NK-92 treated with Interleukin-12 subunit alpha and Interleukin-12 subunit beta, amount 100 ng/mL, for 24 hours (cell line): ENCODE measurements at places on chromosomes 16 and 17.
A peak's percentile ranks its signal among the peaks of the same experiment; 100 is the strongest.

- no peak for DNase-seq
These were observed 16.2 kb downstream of the PSMD3 start for GRCh38 chr17:39996800-39997199.

GRCh38 chr16:9311303-9311954, 220.0 kb downstream of the HAPSTR1 start:
- peak; percentile 43 for DNase-seq

DNA sequence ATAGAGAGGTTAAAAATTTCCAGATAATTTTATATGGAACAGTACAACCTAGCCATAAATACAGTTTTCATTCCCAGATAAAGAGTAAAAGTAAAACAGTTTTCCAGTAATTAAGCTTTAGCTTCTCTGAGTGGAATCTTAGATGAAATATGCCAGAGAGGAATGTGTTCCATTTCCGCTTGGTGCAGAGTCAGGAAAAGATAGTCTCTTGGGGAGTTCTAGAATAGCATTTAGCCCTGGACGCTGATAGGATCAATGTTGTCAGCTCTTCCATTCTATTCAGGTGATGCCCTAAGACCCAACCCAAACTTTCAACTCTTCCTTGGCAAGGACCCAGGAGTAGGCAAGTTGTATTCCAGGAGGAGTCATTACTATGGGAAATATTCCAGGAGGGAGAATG, 30.9 kb upstream of the ABCA3 start:
- DNase-seq, result no peak

- no peak for DNase-seq
These were observed 26.4 kb upstream of the RMI2 start for GRCh38 chr16:11318817-11319216.

DNA sequence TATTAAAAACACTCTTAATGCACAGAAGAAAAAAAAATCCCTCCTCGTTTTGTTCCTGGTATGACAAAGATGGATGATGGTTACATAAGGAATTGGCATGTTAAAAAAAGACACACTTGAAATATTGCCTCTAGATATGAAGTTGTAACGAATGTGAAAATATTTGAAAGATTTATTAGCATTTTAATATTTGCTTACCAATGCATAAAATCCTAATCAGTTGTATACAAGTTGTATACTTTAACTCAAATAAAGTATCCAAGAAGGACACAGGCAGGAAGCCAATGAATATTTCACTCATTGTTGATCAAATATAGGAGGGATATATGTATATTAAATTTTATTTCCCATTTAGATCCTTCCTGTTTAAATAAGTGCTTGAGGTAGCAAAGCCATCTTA, 850.8 kb upstream of the RBFOX1 start:
- no peak for DNase-seq

- DNase-seq, result peak; percentile 69
These were observed 20.6 kb downstream of the MYL4 start for GRCh38 chr17:47229535-47230443.

DNA sequence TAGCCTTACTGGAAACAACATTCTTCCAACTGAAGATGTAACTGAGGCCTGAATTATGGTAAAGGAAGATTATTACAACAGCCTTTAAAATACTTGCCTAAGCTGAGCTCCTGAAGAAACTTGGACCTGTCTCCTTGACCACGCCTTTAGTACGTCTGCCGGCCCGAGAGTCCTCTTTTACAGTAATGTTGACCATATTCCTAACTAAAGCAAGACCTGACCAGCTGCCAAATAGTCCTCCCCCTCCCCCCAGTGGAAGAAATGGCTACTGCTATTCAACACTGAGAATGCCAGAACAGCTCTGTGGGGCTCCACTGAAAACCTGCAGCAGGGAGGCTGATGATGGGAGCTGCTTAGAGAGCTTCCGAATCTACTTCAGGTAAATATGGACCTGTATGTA, 12.6 kb upstream of the FOXJ1 start:
- no peak for DNase-seq

GRCh38 chr17:17354560-17355349, 51.6 kb downstream of the NT5M start:
- DNase-seq, result peak; percentile 39

- no peak for DNase-seq
These were observed 522 bp downstream of the DNASE1 start for GRCh38 chr16:3655030-3655395.

DNA sequence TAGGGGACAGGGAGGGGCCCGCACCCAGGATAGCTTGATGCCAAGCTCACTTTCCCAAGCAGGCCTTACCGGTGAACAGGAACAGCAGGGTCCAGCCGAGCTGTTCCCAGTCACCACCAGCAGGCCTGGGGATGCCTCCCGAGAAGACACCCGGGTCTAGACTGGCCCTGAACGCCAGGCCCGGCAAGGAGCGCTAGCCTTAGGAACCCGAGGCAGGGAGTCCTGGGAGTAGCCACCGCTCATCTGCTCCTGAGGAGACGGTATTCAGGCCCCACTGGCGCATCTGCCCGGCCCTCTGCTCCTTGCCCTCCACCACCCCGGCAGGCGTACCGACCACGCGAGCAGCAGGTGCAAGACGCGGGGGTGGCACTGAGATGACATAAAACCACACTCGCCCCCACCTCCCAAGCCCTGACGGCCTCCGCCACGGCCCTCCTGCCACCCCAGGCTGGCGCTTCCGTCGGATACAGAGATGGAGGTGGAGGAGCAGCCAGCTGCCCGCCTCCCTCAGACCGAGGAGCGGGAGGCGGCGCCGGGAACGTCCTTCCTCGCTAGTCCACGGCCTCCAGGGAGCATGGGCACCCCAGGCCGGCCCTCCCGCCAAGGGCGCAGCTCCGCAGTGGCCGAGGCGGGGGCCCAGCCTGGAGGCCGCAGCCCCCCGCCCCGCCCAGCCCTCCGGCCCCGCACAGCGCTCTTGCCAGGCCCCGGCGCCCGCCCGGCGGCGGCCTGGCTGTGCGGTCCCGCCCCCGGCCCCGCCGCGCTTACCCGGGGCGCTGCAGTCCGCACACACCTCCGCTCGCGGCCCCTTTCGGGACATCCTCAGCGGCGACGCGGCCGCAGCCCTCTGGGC, 661 bp downstream of the GIT1 start:
- peak; percentile 56 for DNase-seq

- DNase-seq, result no peak
These were observed 7.9 kb downstream of the MPV17L start for GRCh38 chr16:15403392-15403995.

- no peak for DNase-seq
These were observed 47.1 kb downstream of the CYTH1 start for GRCh38 chr17:78734793-78735641.

DNA sequence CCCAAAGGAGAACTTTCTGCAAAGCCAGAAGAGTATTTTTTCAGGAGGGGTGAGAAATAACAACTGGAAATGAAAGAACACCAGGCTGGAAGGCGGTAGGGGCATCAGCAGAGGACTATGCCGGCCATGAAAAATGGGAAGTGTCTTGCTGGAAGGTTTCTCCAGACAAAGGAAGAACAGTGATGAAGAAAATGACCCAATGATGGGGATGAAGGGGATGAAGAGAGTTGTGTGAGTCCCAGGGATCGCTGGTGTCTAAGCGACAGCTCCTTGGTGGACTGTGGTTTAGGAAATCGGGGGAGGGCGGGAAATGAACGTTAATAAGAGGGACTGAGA, 623 bp downstream of the TTLL6 start:
- DNase-seq, result no peak

DNA sequence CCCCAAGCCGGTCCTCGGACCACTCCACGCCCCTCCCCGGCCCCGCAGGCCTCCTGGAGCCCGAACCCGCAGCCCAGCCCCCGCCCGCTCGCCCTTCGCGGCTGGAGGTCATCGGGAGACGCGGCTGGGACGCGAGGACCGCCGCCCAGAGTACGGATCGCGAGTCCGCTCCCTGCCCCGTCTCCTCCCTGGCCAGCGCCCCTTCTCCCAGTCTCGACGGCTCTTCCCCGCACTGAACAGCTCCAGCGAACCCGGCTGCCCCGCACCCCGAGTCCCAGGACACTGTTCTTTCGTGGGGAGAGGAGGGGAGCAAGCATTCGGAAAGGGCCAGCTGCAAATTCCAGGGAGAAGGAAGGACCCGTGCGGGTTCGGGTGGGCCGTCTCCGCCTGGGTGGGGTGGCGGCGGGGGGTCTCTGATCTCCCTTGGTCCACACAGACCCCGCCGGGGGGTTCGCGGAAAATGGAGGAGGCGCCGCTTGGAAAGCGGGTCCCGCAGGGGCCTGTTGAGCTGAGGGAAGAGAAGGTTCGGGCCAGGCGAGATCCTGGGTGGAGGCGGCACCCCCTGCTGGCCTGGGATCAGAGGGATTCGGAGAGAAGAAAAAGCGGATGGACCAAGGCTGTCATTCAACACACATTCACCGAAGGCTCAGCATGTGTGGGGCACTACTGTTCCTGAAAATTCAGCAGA, 632 bp upstream of the RTN4RL1 start:
- no peak for DNase-seq

DNA sequence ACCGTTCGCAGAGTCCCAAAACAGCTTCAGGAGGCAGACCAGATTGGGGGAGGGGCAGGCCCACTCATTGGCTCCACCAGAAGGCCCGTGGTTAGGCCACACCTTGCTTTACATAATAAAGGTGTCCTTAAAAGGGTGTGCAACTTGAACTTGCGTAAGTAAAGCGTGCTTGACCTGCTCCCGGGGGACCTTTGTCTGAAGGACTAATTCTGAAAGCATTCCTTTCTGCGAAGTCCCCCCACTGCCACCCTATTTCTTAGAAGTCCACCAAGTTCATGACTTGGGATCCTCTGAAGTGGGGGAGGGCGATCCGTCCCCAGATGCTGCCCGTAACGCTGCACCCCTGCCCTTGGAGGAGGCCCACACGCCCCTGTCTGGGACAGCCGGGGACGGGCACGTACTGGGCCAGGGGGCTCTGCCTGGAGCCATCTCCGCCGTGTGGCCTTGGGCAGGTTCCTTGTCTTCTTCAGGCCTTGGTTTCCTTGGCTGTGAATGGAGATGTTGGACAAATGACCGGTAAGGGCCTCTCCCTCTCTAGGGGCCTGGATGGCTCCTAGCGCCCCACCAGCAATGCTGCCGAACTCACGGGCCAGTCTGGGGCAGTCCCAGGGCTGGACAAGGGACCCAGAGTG, 823 bp upstream of the ZNF469 start:
- DNase-seq, result no peak

GRCh38 chr16:11256661-11257130, 692 bp upstream of the SOCS1 start:
- no peak for DNase-seq

DNA sequence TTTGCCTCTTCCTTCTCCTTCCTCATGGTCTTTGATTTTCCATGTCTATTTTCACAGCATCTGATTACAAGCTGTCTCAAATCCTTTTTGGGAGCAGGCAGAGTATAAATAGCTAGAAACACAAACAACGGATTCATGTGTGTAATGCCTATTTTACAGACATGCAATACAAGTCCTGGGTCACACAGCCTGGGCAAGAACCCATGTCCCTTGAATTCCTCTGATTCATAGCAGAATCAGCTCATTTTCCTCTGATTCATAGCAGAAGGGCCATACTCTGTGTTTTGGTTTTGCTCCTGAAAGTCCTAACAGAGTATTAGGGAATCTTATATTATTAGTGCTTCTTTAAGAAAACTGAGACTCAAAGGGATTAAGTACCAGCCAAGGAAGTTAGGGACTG, 71.3 kb downstream of the IRX5 start:
- no peak for DNase-seq

DNA sequence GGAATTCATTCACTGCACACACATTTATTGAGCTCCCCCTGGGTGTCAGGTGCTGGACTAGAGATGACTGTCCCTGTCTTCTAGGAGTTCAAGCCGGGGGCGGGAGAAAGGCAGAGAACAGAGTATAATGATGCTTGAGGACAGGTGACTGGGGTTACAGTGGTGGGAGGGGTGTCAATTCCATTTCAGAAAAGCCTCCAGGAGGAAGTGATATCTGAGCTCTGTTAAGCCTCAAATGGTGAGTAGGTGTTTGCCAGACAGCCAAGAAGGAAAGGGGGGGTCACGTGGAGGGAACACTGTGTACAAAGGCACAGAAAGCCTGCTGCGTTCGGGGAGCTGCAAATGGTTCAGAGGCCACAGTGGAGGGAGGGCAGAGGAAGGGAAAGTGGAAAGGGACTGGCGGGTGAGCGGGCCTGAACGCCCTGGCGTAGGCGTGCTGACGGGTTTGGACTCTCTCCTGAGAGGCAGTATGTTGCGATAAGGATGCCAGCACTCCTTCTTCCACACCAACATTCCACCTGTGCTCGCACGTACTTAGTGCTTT, 9.7 kb upstream of the NXPH3 start:
- DNase-seq, result no peak

DNA sequence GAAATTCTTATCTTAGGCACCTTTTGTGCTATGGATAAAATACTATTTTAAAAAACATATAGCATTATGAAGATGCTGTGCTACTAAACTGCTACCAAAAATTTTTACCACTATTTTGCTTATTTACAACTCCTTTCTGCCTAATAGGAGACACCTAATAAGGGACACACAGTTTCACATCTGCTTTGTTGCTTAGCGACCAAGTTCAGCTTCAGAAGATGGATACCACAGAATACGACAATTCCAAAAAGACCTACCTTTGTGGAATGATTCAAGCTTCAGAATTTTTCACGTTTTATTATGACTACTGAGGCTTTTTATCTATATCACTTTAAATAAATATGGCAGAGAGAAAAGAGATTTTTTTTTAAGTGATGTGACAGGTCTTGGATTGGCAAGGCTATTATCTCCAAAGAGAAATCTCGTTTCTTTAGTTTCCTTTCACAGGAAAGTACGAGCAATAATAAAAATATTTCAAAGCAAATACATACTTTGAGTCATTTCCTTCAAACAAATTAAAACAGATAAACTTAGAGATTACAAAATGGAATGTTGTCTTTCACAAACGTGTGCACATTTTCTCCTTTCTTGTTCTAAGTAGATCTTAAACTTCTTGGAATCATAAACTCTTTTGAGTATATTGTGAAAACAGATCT, 35.4 kb downstream of the SPAG9 start:
- no peak for DNase-seq

DNA sequence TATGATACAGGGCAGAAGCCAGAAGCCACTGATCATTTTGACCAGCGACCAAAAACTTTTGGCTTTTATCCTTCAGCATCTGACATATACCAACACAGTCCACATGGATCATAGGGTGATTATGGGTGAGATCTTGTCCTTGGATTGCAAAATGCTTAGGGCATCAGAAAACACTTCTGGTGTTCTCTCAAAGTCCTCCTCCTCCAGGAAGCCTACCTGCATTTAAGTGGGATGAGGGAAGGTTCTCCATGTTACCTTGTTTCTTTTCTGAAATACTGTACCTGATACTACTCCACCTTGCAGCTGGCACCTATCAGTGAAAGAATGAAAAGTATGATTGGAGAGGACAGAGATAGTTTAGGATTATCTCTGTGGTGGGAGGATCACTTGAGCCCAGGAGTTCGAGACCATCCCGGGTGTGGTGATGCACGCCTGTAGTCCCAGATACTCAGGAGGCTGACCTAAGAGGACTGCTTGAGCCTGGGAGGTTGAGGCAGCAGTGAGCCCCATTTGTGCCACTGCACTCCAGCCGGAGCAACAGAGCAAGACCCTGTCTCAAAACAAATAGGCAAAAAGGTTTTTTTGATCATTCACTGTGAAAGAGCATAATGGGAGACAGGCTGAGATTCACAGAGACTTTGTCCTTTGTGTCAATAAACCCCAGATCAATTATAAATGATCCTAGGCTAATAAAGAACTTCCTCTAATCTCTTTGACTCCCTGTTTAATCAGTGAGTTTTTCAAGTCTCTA, 46.8 kb upstream of the B4GALNT2 start:
- no peak for DNase-seq

- no peak for DNase-seq
These were observed 896 bp upstream of the MYLK3 start for GRCh38 chr16:46748775-46749705.

GRCh38 chr16:17367036-17367435, 103.7 kb downstream of the XYLT1 start:
- no peak for DNase-seq
